Stimulated activated CD4-positive, alpha-beta T cell treated with anti-CD3 and anti-CD28 coated beads, TNF-alpha, amount 100 ng/mL, for 24 hours (primary cell): ENCODE measurements at places on chromosomes 4 and X.

DNA sequence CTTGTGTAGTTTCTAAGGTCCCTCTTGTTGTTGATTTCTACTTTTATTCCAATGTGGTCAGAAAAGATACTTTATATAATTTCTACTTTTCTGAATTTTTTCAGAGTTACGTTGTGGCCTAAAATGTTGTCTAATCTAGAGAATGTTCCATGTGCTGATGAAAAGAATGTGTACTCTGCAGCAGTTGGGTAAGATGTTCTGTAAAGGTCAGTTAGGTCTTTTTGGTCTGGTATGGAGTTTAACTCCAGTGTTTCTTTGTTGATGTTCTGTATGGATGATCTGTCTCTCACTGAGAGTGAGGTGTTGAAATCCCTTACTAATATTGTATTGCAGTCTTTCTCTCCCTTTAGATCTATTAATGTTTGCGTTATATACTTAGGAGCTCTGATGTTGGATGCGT lies 37.0 kb upstream of the GPRIN3 start:
- no peak for DNase-seq

DNA sequence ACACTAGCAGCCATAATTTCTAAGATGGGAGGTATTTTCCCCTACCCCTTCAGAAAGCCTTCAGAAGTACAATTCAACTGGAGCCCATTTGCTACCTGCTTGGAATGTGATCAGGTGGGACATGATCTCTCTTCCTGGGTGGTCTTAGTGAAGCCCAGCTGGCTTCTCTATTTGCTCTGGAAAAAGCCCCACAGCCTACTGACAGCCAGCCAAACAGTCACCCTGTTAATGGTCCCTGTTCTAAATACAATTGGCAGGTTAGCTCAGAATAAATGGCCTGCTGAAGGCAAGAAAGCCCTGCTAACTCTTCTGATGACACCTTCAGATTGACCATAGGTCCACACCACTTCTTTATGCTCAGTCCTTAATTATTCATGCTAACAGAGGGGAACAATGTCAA lies 39.9 kb downstream of the HS6ST2 start:
- DNase-seq = no peak

DNA sequence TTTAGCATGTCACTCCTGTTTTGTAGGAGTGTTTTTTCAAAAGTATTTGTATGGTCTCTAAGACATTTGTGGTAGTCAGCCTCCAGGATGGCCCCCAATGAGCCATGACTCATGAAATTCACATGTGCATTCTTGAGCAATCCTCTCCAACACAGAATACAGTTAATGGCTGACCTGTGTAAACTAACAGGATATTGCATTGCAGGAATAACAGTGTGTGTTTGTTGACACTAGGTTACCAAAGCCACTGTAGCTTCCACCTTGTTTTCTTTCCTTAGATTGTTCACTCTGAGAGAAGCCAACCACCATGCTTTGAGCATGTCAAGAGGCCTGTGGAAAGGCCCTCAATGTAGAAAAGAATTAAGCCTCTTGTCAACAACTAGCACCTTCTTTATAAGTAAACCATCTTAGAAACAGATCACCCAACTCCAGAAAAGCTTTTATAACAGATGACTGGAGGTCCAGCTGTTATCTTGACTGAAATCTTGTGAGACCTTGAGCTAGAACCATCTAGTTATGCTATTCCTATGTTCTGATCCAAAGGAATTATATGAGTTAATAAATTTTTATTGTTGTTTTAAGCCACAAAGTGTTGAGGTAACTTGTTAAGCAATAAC lies 28.5 kb downstream of the TBCK start:
- no peak for DNase-seq

GRCh38 chr4:109486007-109486406 lies 52.4 kb downstream of the SEC24B start:
- DNase-seq = no peak

- no peak for DNase-seq
These were observed 24.0 kb upstream of the IQSEC2 start for GRCh38 chrX:53305219-53305995.

DNA sequence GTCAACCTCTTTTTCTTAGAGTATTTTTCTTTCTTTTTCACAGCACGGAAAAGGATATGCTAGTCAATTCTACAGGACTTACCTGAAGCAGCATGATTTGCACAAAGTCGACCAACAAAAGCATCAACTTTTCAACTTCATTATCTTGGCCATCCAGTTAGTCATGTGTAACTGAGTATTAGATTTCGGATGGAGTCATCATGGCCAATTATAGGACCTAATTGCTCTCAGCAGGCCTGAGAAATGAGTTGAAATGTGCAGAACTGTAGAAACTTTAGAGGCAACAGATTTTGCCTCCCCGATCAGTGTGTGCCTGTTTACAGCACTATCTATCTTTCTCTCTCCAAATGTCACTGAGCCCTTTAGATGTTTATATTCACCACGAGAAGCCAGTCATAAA lies 41.0 kb downstream of the PCDH10 start:
- no peak for DNase-seq

GRCh38 chrX:112071132-112071531 lies 11.4 kb downstream of the TRPC5 start:
- DNase-seq = no peak

GRCh38 chr4:2305766-2306501 lies 44.0 kb upstream of the MXD4 start:
- DNase-seq = no peak

DNA sequence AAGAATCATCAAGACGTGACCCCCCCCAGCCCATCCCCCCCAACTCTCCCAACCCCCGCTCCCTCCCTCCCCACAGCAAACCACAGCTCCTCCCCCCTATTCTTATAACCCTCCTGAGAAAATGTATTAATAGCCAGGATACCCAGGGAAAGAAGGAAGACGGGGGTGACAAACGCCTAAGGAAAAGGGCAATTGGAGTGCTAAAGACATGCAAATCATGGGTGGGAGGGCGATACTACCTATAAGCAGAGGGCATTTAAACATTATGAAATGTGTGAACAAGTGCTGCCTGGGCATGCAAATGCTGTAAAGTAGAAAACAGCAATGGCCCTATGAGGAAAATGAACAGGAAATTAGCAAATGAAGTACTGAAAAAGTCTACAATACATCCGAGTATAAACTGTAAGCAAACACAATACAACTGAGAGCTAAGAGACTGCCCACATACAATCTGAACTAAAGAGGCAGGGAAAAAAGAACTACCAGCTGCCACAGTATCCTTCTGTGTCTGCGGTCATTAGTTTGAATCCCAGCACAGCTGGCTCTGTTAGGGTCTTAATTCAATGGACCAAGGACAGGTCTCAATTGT lies 2.4 kb downstream of the CXXC4 start:
- no peak for DNase-seq

- DNase-seq = no peak
These were observed 432.8 kb downstream of the PDGFC start for GRCh38 chr4:156538651-156539257.

GRCh38 chr4:18366892-18367291 lies 345.3 kb upstream of the LCORL start:
- DNase-seq = no peak

DNA sequence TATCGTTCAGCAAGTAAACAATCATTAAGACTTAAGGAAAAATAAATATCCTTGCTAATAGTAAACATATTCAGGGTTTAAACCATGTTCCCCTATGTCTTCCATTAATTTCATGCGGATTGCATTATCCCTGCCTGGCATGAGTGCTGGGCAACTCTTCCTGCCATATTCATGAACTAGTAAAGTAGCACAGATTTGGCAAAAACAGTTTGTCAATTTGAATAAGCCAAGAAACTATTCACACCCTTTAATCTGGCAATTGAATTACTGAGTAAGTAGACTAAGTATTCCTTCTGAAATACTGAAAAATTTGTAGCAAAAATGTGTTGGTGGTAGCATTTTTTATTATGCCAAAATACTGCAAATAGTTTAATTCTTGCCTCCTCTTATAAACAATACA lies 512.0 kb downstream of the NLGN4X start:
- DNase-seq = no peak

GRCh38 chr4:34181311-34181841 lies 2062.9 kb downstream of the ARAP2 start:
- no peak for DNase-seq

DNA sequence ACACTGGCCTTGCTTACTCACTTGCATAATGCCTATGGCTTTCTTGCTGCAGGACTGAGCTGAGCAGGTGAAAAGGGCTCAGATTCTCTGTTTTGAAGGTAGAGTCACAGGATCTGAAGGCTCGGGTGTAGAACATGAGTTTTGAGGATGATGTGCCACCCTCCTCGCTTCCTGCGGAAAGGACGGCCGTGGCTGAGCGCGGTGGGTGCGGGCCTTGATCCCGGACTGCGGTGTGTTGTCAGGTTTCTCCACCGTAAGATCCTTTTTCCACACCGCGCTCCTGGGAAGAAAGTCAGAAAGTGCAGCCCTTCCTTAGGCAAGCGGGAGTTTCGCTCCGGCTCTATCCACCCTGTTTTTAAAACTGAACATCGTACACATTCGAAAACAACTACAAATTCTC lies 36.2 kb downstream of the ZFP42 start:
- no peak for DNase-seq
